ENCODE measurements at places on chromosomes 1 and 21.

- DNase-seq, result no peak
These were observed 270.4 kb downstream of the HLX start for GRCh38 chr1:221149555-221150075.

DNA sequence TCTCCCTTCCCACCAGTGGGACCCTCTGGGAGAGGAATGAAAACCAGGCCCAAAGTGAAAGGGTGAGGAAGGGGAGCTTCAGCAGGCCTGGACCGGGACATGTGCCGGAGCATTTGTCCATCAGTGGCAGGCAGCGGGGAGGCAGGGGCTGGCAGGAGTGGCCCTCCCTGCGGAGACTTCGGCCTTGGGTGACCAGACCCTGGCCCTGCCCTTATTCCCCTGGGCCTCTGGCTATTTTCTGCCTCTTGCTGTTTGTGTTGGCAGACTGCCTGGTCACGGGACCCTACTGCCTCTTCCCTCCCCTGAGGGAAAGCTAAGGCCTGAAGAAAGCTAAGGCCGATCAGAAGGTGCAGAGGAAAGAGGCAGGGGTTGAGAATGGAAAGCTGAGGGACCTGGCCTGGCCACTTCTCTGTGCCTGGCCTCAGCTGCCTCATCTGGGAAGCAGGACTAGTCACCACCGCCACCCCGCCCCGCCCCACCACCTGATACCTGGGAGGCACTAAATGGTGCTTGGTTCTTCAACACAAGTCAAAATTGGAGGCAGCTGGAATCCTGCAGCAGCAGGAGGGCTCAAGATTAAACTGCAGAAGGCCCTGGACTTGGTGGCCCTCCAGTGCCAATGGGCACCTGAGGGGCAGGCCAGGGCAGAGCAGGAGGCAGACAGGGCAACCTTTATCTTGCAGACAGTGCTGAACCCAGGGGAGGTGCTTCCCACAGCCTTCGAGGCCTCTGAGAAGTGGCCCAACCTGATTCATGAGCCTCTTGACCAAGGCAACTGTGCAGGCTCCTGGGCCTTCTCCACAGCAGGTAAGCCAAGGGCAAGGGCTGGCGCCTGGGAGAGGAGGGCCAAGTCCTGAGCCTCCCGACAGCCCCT is 7.9 kb downstream of the TINAGL1 start:
- no peak for DNase-seq

GRCh38 chr1:201020721-201021629 is 2.5 kb downstream of the KIF21B start:
- DNase-seq, result peak; percentile 38

DNA sequence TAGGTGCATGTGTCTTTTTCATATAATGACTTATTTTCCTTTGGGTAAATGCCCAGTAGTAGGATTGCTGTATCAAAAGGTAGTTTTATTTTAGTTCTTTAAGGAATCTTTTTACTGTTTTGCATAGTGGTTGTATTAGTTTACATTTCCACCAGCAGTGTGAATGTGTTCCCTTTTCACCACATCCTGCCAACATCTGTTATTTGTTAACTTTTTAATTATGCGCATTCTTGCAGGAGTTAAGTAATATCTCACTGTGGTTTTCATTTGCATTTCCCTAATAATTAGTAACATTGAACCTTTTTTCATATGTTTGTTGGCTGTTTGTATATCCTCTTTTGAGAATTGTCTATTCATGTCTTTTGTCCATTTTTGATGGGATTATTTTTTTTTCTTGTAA is 1761.9 kb downstream of the PLA2G4A start:
- DNase-seq, result no peak

DNA sequence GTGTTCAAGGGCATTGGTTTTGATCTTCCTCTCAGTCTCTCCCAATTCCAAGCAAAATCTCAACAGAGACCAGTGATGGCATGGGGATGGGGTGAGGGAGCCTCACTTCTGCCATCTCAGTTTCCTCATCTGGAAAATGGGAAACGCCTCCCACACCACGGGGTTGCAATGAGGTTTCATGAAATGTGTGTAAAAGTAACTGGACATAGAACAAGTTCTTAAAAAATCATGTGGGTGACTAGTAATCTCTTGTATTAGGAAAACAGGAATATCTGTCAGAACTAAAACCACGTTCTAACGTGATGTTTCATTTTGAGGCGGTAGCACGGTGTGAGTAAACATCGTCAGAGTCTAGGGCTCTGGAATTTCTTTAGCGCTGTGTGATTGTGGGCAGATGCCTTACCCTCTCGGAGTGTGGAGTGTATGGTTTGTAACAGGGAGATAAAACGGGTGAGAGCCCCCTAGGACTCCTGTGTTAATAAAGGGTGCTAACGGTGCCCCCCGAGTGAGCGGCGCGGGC is 55.5 kb upstream of the DNAJC6 start:
- DNase-seq, result no peak

DNA sequence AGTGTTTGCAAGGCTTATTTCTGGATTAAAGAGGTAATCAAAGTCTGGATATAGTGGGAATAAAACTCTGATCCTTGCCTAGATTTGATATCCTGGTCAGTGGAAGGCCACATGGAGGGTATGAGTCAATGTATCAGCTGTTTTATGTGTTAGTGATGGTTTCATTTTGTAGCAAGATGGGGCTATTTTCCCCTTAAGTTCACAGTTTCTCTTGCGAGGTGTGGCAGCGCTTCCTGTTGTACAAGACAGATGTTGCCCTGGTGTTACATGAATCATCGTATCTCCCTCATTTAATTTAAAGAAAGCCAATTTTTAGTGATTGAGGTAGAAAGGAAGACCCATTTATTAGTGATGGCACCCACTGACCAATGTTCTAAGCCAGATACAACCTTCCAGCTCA is 220.2 kb downstream of the DUSP10 start:
- DNase-seq, result no peak

DNA sequence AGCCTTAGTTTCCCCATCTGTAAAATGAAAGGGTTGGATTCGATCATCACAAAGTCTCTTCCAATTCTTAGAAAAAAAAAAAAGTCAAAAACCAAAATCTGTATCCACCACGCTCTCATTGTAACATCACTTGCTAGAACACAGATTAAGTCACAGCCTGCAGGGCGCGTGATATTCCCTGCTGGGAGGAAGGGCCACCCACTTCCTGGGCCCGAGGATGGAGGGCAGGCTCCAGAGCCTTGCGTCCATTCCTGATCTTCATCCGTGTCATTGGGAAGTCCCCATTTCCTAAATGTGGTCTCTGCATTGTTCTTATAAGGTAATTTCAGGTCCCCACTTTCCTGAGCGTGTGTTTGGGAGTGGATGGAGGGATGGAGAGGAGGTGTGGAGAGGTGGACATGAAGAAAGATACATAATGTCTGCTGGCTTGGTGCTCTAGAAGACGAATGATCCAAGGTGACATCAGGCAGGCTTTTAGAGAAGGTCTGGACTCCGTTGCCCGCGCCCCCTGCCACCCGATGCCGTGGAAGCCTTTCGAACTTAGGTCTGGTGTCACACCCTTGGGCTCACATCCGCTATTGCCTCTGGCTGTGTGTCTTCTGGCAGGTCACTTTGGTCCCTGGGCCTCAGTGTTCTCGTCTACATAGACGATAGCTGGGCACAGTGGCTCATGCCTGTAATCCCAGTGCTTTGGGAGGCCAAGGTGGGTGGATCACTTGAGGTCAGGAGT is 56.1 kb downstream of the ATP5PO start:
- DNase-seq, result no peak

GRCh38 chr1:182617014-182617429 is 12.8 kb upstream of the RGS16 start:
- DNase-seq, result no peak

DNA sequence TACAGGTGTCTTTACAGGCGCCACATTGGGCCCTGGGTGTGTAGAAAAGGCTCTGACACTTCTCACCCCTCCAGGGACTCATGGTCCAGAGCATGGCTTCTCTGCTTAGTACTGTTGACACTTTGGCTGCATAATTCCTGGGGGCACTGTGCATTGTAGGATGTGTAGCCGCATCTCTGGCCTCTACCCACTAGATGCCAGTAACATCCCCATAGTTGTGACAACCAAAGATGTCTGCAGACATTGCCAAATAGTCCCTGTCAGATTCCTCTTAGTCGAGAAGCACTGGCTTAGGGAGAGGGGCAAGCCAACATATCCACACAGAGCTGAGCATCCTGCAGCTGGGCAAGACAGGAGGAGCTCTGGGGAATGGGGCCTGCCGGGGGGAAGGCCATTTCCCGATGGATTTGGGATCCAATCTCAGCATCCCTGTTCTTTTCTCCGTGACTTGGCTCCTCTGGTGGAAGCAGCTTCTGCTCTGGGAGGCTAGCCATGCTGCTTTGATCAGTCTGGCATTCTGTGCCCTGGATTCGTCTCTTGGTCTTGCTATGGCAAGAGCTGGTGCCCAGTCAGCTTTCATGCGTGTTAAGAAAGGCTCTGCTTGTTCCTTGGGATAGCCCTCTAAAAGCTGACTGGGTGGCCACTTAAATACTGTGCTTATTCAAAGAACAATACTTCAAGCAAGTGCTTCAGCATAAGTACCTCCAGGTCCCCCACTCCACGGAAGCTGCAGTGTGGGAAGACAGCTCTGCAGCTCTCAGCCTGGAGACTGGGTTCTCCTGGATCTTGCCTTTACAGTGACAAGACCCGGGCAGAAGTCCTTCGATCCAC is 38.3 kb upstream of the SCMH1 start:
- no peak for DNase-seq

- DNase-seq, result no peak
These were observed 45.2 kb upstream of the DPT start for GRCh38 chr1:168774241-168774640.

GRCh38 chr1:3060127-3060526 is 8.9 kb upstream of the PRDM16 start:
- DNase-seq, result no peak

- no peak for DNase-seq
These were observed 135.4 kb downstream of the LMO4 start for GRCh38 chr1:87464022-87464490.

DNA sequence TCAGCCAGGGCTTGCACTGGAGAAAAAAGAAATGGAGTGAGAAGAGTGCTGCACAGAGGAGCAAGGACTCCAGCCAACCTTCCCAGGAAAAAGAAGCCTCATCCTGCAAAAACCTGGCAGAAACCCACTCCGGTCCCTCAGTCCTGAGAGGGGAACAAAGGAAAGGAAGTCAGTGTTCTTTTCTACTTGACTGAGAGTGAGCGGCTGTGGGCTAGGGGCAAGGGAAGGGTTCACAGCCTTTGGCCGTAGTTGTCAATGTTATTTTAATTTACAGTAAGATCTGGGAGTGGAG is 8.9 kb upstream of the GOLT1A start:
- DNase-seq, result no peak

- DNase-seq, result no peak
These were observed 2.7 kb downstream of the ADAMTS4 start for GRCh38 chr1:161196111-161196510.

DNA sequence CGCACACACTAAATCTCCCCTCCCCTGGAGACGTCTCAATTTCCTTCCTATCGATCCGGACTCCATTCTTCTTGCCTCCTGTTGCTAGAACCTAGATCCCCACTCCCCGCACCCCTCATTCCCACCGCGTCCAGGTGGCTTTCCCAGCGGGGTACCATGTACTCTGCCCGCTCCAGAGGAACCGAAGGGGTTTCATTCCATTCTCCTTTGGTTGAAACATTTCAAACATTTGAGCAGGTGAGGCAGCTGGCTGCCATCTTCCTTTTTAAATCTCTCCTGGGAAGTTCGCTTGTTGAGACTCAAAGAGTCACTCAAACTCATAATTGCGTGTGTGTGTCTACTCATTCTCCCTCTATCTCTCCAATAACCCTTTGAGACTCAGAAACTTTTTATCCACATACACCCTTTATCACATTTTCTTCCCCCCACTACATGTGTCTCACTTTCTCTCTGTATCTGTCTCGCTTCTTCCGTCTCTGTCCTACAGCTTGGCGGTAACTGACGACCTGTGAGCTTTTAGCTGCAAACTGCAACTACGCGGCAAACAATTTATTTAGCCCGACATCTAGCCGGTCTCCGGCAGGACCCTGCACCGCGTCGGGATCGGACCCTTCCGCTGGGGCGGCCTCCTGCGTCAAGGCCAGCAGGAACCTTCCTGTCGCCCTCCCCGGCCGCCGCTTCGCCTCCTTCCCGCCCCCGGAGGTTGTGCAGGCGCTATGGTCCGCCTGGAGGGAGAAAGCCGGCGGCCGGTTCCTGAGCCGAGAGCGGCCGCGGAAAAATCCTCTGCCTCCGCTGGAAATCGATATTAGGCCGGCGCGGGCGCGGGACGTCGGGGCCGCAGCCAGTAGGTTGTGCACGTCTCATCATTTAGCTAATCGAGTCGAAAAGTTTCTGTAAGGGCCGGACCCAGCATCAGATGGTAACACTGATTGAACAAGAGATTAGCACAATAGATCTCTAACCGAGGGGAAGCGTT is 3.0 kb upstream of the FOXD3 start:
- DNase-seq, result no peak

DNA sequence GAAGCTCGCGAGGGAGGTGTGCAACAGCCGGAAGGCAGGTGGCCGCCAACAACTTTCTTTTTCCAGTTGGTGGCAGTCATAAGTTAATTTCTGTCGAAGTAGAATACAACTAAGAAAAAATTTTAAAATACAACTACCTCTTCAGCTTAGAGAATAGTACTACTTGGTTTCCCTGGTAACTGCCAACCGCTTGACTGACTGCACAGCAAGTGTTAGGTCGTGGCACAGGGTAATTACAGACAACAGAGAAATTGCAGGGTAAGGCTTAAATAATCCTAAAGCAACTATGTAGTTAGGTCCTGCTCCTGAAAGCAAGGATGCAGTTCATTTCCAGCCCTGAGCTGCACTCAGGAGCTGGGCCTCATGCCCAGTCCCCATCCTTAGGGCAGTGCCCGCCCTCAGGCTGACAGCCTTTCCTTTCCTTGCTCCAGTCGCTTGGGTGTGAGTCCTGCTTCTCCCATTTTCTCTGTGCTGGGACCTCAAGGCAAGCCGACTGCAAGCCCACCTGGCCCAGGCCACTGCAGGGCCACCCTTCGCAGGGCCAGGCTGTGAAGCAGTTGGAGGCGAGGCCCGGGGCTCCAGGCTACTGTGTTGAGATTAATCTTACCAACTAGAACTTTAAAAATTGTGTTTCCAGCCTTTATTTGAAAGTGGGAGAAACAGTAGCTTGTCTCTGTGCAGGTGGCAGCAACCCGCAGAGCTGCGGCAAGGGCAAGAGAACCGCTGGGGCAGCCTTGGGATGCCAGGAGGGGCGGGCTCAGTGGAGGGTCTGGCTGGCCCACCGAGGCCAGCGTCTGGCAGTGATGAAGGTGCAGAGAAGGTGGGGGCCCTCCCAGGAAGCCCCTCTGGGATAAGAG is 148.3 kb downstream of the PCBP3 start:
- no peak for DNase-seq

DNA sequence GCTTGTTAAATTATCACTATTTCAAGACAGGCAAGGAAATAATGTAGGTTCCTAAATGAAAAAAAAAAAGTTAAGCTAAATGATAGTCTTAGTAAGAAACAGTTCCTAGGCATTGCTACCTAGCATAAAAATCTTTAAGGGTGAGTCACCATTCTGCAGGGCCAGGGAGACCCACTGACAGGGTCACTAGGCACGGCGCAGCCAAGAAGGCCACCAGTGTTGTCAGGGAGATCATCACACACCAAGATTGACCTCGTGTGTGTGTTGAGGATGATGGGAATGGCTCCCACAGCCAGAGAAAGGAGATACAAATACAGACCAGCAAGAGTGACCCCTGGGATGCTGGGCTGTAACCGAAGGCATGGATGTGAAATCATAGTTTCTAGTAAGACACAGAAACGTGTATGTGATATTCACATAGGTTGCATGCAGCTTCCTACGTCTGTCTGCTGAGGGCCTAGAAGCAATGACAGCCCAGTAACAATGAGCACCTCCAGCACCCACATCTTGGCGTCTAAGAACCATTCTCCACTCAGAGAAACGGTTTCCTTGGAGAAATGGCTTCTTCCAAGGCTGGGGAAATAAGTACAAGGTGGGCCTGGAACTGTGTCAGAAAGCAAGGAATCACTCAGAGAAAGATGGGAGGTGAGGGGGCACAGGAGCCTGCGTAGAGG is 29.1 kb downstream of the RIPK4 start:
- DNase-seq, result no peak

Data from stimulated activated CD4-positive, alpha-beta T cell treated with anti-CD3 and anti-CD28 coated beads, Interleukin-2, amount 100 ng/mL, for 24 hours (primary cell).